ENCODE measurements at places on chromosomes 2 and 18.

DNA sequence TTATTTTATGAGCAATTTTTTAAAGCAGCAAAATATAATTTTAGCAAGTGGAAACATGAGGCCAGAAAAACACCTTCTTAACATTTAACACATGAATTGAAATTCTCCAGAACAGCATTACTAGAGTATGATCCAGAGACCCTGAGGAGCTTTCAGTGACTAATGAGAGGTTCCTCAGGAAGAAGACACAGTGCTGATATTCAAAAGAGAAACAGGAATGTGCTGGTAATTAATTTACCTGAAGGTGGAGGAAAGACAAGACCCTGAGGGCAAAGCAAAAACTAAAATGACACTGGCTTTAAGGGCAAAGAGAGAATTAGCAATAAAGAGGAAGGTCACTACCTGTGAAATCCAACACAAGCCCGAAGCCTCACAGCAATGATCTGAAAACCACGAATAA is 97.0 kb downstream of the CDH2 start:
- DNase-seq, result no peak

DNA sequence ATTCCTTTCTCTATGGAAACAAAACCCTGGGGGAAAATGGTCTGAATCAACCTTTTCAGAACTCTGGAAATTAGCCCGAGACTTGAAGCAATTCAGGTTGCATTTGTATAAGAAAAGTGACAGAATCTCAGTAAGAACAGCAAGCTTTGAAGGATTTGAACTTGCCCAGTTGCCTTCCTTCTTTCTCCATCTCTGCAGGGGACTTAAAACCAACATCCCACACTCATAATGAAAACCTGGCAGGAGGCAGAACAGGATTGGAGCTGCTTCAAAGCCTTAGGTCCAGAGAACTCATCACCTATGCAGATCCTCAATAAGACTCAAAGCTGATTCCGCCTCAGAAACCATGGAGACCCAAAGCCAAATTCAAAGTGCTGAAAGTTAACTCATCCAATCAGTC is 790.5 kb upstream of the ID2 start:
- DNase-seq, result no peak

GRCh38 chr2:236767941-236768340 is 198.3 kb downstream of the ACKR3 start:
- no peak for DNase-seq

GRCh38 chr2:118527571-118527970 is 319.9 kb downstream of the EN1 start:
- no peak for DNase-seq

DNA sequence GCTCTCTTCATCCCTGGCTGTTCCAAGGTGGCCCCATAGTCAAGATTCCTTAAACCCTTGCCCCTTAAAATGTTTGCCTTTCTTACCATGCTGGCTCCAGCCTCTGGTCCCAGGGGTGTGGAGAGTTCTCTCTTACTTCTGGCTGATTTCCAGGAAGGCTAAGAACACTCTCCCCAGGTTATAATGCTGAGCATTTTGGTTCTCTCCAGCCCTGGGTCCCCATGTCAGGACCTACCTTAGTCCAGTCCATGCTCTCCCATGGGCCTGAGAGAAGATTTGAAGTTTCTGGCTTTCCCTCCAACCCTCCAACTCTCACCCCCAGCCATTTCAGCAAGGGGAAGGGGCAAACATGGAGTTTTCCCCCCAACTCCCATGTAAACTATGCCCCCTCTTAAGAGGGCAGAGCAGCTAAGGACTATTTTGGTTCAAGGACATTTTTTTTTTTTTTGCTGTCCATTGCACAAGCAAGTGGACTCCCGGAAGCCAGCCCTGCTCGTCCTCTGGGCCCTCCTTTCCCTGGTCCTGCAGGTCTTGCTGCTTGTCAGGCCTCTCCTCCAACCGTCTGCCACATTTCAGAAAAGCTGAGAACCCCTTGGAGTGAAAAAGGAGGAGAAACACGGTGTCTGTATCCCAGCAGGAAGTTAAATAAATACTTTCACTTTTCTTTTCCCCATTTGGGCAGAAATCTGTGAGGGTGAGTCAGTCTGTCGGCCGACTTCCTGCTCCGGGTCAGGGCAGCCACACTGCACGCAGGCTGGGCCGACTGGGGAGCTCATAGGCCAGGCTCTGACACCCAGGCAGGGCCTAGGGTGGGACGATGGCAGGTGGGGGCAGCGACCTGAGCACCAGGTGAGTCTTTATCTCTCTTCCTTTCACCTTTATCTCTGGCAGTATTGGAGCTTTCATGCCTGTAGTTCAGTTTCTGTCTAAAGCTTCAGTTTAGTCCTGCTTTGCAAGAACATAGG is at the start of gene SP140L:
Gene SP140L (plus strand): TSS at position 741 of the 965 bp plus-strand sequence. CDS start 77 bp downstream, at position 818.
- DNase-seq, result peak; percentile 84

GRCh38 chr2:200944467-200945394 is 18.7 kb downstream of the ORC2 start:
- DNase-seq, result peak; percentile 88

DNA sequence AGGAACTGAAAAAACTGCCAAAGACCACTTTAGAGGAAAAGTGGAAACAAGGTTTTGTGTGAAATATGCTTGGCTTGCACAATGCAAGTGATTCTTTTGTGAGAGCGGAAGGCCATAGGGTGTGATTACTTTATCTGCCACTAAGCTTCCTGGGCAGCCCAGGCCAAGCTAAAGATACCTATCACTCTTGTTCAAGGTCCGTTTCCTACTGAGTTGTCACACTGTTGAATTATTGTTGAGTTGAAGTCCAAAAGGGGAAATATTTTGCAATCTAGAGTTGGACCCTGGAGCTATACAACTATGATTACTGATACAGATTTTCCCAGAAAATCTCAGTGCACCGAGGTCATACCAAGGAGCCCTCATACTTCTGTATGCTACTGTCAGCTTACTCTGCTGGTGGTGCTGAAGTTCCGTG is 72.7 kb upstream of the CTAGE1 start:
- DNase-seq, result no peak

GRCh38 chr18:44789710-44790109 is 109.0 kb downstream of the SETBP1 start:
- no peak for DNase-seq

DNA sequence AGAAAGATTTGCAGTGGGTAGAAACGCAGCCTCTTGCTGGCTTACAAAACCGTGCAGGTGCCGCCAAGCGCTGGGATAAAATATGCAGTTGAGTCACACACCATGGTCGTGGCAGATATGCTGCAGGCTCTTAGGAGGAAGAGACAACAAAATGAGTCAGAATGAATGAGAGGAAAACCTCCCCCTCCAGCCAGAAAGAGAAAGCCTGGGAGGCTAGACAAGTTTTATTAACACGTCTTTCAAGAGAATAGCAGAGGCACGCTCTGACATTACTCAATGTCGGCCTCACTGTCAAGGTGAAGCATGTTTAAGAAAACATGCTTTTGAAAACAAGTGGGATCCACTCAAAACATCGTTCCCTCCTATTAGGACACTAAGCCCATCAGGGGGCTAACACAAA is 37.1 kb upstream of the ZCCHC2 start:
- DNase-seq, result peak; percentile 49

DNA sequence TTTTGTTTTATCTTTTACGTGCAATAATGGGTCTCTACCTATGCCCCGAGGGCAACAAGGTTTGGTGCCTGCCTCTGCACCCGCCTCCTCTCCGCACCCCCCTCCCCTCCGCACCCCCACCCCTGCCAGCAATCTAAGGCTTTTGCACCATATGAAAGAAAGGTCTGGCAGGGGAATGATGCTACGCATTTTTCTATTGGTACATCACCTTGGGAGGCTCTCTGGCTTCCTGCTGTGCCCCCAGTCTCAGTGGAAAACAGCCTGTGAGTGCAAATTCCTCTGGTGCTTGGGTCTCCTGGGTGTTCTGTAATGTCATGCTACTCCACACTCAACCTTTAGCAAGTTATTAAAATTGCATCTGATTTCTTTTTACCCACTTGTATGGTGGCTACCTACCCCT is 161.3 kb upstream of the SMAD7 start:
- DNase-seq, result no peak

DNA sequence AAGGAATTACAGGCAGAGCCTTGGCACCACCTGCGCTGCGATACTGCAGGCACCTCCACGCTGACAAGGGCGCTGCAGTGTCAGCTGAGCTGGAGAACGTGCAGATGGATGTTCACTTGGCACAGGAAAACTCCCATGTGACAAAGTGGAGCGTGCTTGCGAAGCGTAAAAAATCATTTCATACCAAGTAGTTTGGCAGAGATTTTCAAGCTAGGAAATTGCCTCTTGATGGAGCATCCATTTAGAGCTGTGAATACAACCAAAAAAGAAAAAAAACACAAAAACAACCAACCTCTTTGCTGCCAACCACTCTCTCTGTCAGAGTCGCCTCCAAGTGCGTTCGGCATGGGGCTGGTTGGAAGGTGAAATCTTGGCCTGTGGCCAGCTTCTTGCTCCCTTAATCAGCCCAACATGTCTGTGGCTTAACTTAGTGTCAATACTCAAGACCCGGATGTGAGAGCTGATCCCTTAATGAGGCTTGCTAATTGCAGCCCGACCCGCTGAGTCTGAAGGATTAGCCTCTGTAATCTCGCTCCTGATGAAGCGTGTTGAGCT is 38.1 kb downstream of the ACOXL start:
- no peak for DNase-seq

GRCh38 chr2:30717081-30717650 is 90.1 kb downstream of the CAPN13 start:
- no peak for DNase-seq

DNA sequence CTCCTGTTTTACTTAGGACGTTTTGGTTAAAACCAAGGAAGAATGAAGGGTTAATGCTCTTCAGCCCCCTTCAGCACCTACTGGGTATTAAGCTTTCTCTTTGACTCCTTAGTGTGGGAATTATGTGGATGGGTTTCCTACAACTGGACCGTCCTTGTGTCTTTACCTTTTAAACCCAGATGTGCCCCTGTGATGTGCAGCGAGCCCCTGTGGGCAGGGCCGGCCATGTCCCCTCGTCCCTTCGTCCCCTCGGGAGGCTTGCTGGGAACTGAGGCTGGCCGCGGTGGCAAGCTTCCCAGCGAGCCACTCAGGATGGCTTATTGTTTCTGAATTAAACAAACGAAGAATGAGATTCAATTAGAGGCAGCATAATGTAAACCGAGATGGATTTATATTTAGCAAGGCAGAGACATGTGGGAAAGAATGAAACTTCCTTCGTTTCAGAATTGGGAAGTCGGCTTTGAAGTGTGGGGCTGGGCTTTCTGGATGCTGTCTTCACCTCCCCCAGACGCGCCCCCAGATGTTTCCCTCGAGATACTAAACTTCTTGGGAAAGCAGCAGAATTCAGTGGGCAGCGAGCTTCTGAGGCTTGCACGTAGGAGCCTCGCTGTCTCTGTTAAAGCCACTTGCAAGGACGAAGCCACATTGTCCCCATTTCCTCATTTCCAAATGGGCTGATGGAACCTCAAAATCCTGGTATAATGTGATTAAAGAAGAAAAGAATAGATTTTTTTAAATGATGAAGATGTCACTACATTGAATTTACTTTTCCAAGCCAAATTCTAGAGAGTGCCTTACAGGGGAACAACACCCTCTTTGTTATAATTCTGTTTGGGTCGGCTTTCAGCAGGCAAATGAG is 146.0 kb downstream of the VAPA start:
- DNase-seq, result no peak

DNA sequence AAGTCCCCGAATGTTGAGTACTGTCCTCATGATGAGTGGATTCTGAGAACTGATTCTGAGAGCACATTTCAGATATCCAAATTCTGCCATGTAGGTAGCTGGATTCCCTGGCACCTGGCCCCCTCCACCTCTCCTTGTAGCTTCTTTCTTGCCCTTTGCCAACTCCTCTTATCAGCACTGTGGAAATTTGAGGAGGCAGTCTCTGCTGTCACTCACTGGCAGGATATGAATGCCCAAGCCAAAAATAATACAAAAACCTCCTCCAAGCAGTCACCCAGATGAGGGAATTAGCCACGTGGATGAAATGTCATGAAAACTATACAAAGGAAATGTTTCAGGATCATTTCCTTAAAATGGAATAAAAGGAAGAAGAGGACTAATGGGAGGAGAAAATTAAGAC is 276.8 kb downstream of the SETBP1 start:
- no peak for DNase-seq

DNA sequence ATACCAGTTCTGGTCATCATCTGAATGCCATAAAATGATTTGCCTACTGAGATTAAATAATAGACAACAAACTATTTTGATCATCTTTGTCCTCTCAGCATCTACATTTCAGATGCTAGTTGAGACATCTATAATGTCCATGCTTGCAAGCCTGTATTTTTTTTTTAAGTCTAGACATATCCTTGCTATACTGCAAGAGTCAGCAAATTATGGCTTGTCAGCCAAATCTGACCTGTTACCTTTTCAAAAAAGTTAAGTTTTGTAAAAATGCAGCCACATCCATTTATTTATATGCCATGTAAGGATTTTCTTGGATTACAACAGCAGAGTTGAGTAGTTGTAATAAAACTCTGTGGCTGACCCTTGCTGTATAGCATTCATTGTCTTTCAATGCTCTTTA is 1355.7 kb upstream of the FAM98A start:
- no peak for DNase-seq

DNA sequence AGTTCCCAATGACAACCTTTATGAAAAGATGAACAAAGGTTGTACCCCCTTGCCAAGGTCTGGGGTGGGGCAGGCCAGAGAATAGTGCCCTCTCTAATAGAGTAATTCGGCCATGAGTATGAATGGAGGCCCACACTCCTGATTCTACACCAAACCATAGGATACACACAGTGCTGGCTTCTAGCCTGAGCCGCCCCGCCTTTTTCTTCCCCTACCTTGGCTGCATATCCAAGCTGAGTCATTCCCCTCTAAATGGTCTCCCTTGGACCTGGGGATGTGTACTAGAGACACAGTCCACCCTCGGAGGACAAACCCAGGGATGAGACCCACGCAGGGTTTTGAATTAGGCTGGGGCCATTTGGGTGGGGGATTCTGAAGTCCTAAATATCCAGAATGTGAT is 107.2 kb upstream of the CAPN13 start:
- no peak for DNase-seq

GRCh38 chr2:144472911-144473310 is 47.0 kb downstream of the ZEB2 start:
- DNase-seq, result no peak
